ENCODE measurements at places on chromosomes 4 and X. TPM values are rescaled to one million over a fixed set of nuclear protein-coding genes. Genes with fewer than 3 reads are reported as not detected.

CT45A10 gene
- total RNA-seq, result not detected

ARHGEF6 gene
- total RNA-seq, result 26.9 TPM

RHOXF2 gene
- not detected for total RNA-seq

CRMP1 gene
- total RNA-seq, result 1.8 TPM

SLC6A14 gene
- not detected for total RNA-seq

SASH3 gene
- total RNA-seq, result 0.26 TPM

GYPA gene
- total RNA-seq, result not detected

TXK gene
- 6.4 TPM for total RNA-seq

TCEAL7 gene
- total RNA-seq, result 83.2 TPM

NUDT10 gene
- total RNA-seq, result 45.9 TPM

ADH4 gene
- total RNA-seq, result not detected

TMEM255A gene
- 2.1 TPM for total RNA-seq

- peak; percentile 33 for DNase-seq
These were observed 147.7 kb downstream of the SH3KBP1 start for GRCh38 chrX:19739683-19740082.

DNA sequence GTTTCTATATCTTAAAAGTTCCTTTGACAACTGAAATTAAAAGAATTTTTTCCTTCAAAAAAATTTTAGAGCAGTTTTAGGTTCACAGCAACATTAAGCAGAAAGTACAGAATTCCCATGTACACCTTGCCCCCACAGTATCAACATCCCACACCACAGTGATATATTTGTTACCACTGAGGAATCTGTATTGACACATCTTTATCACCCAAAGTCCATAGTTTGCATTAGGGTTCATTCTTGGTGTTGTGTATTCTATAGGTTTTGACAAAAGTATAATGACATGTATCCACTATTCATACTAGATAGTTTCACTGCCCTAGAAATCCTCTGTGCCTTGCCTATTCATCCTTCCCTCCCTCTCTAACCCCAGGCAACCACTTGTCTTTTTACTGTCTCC, 43.7 kb downstream of the FNIP2 start:
- DNase-seq, result no peak

DNA sequence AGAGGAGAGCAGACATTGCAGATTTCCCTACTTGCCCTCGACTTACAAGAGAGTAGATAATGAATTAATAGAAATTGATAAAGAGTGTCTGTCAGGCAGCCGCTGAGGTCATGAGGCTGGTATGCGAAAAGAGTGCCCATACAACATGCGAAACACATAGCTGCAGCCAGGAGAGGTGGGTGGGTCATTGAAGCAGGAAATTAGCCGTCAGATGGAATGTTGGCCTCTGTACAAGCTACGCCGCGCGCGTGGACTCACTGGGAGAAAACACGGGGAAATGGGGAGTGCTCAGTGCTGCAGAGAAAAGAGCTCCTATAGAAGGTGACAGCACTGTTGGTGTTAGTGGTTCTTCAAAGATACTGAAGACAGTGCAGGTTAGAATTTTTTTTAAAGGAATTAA, 125.1 kb downstream of the RAPGEF2 start:
- DNase-seq, result peak; percentile 44

DNA sequence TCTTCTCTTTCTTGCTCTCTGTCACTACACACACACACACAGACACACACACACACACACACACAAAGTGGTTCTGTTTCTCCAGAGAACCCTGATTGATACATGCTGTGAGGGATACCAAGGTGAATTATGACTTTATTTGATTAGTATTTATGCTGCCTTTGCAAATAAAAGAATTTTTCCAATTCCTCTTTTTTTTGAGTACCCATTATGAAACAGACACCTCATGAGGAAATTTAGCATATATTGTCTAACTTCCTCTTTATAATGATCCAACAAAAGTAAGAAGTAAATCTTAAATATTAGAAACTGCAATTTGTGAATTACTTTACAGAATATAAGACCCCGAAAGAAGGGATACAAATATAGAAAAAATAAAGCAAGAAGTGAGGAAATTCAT, 14.3 kb upstream of the RAB28 start:
- DNase-seq, result no peak

DNA sequence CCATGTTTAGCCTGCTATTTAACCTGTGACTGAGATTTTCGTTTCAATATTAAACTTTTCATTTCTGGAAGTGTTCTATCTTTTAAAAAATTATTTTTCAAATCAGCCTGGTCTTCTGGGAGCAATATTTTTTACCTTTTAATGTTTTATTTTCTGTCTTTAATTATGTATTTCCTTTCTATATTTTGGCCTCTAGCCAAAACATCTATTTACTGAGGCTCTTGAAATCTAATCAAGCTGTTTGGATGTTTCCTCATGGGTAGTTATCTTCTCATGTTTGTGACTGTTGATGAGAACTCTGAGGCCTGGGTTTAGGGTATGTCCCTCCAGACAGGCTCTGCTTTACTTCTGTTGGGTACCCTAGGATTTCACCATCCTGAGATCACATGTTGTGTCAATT, 10.3 kb upstream of the SLC10A4 start:
- DNase-seq, result no peak

DNA sequence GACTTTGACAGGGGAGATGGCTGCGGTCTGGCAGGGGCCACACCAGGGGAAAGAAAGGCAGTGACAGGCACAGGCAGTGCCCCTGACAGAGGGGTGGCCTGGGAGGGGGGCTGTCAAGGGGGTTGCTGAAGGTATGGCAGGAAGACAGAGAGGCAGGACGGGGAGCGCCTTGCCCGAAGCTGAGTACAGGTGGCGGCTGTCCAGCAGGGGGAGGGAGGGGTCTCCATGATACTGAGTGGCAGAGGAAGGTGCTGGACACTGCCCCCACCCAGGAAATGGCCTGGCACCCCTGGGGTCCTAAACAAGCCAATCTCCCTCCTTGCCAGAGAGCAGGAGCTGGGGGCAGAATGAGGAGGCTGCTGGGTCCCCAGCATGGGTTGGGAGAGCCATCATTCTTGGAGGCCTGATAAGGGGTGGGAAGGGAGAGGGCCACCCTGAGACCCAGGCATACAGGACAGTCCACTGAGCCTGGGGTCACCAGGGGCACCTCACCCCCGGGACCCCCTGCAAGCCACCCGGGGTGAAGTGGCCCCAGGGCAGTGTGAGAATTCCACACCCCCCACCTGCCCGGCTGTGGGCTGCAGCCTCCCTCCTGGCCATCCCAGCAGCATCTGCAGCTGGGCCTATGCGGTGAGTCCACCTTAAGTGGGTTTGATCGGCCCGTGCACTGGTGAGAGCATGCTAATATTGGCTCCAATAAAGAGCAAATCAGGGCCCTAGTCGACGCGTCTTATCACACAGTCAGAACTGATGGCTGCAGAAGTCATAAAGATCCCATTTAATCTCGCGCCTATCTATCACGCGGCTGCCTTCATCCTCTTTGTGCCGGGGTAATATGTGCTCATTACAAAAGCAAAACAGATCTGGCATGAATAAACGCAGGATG, 108.5 kb downstream of the FAM53A start:
- no peak for DNase-seq

GRCh38 chr4:23710298-23710697, 179.5 kb downstream of the PPARGC1A start:
- DNase-seq, result no peak

GRCh38 chrX:39438603-39439602, 637.6 kb downstream of the MID1IP1 start:
- DNase-seq, result no peak

DNA sequence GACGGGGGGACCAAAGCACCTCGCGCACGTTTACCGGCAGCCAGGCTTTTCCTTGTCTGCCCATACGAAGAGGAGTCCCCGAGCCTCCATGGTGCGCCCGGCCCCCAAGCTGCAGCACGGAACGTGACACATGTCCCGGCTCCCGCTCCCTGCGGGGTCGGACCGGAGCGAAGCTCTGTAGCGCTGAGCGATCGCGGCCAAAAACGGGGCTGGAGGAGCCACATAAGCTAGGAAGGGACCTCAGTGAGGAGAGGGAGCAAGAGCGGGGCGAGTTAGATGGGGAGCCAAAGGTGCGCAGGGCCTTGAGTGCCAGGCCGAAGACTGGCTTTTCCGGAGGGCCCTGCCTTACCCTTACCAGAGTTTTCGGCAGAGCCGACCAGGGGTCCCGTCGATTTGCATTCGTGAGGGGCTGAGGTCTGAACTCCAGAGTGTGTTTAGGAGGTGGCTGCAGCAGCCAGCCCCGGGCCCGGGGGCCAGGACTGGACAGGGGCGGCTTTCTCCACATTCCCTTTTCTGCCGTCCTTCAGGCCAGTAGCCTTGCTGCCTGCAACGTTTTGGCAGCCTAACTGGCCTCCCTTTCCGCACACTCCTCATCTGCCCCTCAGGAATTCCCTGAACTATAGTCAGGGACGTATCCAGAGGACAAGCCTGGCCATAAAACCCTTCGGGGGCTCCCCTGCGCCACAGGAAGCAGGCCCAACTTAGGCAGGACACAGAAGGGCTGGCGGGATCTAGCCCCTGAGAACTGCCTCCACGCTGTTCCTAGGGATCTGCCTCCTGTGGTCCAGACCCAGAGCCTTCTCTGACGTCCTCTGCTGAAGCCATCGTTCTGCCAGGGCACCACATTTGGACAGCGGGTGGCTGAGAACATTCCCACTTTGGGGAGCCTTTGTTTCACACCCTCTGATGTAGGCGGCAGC, 689 bp downstream of the SSR4 start:
- DNase-seq, result no peak

- DNase-seq, result no peak
These were observed 72.4 kb downstream of the DCLK2 start for GRCh38 chr4:150150629-150151062.

GRCh38 chr4:148574911-148575310, 132.7 kb upstream of the NR3C2 start:
- DNase-seq, result no peak

GRCh38 chr4:163536091-163536490, 41.6 kb downstream of the TMA16 start:
- no peak for DNase-seq

DNA sequence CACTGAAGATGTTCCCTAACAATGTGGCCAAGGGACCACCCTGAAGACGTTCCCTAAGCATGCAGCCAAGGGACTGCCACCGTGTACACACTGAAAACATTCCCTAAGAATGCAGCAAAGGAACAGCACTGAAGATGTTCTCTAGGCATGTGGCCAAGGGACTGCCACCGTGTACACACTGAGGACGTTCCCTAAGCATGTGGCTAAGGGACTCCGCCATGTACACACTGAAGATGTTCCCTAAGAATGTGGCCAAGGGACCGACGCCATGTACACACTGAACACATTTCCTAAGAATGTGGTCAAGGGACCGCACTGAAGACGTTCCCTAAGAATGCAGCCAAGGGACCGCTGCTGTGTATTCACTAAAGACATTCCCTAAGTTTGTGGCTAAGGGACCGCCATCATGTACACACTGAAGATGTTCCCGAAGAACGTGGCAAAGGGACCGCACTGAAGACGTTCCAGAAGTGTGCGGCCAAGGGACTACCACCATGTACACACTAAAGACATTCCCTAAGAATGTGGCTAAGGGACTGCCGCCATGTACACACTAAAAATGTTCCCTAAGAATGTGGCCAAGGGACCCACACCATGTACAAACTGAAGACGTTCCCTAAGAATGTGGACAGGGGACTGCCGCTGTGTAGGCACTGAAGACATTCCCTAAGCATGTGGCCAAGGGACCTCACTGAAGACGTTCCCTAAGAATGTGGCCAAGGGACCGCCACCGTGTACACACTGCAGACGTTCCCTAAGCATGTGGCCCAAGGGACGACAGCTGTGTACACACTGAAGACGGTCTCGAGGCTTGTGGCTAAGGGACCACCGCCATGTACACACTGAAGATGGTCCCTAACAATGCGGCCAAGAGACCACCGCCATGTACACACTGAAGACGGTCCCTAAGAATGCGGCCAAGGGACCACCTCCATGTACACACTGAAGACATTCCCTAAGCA, 54.8 kb downstream of the DHRSX start:
- no peak for DNase-seq

GRCh38 chr4:139913398-139913990, 240.5 kb downstream of the MAML3 start:
- DNase-seq, result no peak

DNA sequence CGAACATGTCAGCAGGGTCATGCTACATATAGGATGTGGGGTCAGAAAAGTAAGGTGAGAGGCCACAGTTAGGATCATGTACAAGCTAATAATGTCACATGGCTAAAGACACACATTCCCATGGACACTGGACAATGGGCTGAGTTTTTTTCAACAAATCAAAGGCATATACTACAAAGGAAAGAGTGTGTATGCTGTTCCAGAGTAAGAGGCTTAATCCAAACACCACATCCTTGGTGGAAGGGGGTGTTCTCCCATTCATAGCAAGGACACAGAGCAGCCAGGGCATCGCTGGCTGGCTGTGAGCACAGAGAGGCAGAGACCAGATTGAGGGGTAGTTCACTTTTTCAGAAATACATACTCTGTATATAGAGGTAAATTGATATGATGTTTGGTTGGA, 131.7 kb downstream of the MGST2 start:
- DNase-seq, result no peak

- no peak for DNase-seq
These were observed 3.0 kb downstream of the FBXL5 start for GRCh38 chr4:15652191-15652590.

- DNase-seq, result no peak
These were observed 199.9 kb upstream of the MAB21L2 start for GRCh38 chr4:150382028-150382427.

DNA sequence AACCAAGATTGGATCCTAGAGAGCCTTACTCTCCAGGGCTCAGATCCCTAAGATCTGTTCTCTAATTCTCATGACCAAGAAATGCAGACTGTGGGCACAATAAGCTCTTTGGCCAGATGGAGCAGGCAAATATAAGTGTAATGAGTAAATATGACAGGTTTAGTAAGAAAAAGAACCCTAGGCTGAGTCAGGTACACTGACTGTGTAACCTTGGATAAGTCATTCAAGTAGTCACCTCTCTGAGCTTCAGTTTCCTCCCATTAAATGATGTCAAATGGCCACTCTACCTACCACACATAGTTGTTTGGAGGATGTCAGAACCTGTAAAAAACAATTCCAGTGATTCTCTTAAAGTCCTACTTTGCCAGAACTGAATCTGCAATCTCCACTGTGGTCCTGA, 8.3 kb upstream of the EDA start:
- no peak for DNase-seq

DNA sequence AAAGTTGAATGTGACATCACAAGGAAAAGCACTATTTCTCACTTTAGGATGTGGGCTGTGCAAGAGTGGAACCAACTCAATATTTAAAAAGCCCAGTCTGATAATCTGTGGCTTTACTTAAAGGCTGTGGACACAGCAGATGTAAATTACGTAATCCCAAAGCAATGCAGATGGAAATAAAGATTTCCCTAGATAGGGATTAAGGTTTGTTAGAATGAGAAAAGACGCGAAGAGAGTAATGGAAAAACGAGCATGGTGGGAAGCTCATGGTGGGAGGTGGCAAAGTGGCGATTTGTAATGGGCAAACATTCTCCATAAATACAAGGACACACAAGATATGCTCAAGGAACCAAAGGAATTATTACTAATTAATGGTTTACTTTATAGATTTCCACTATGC, 985.5 kb downstream of the FSTL5 start:
- no peak for DNase-seq

DNA sequence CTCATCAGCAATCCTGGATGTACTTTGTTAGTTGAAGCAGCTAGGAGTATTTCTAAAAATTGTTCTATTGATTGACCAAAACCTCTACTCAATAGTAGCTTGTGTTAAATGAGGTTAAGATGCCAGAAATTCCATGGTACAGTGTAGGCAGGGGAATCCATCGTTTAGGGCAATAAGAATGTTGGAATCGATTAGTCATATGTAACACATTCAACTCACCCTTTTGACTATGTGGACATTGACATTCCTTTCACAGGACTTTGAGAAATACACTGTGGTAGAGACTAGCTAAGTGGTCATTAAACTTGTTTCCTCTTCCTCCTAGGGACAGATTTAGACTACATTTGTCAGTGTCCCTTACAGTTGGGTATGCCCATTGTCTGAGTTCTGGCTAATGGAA, 40.2 kb downstream of the KDM5C start:
- no peak for DNase-seq

Measured in uterus (tissue), 4 donors.